ENCODE measurements at places on chromosomes 7 and 10. TPM values are rescaled to one million over a fixed set of nuclear protein-coding genes. Genes with fewer than 3 reads are reported as not detected.

The FKBP6 gene
- not detected for total RNA-seq

The HABP2 gene
- not detected for total RNA-seq

The ARHGAP19 gene
- total RNA-seq, result 17.5 TPM

The RRP12 gene
- 33.5 TPM for total RNA-seq

The THSD7A gene
- total RNA-seq, result 4.0 TPM

The AMPH gene
- 0.07 TPM for total RNA-seq

The PIP gene
- total RNA-seq, result not detected
